COLO829 (cell line): ENCODE measurements at places on chromosomes 4 and X.

DNA sequence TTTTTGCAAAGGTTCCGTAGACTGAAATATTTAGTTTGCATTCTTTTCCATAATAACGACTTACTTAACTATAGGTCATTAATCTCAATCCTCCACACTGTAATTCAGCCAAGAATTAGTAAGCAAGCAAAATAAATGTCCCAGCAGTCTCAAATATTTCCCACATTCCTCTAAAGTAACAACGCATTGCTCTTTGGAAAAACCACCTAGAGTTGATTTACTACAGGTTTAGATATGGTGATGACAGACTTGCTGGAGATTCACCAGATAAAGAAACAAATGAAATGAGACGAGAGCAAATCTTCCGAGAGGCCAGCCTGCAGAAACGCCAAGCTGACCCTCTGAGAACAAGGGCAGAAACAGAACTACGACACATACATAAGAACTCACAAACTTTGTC is 28.9 kb downstream of the TENM3 start:
- no peak for DNase-seq

- no peak for DNase-seq
Measured at GRCh38 chr4:2483237-2483636, 14.3 kb downstream of the RNF4 start.

DNA sequence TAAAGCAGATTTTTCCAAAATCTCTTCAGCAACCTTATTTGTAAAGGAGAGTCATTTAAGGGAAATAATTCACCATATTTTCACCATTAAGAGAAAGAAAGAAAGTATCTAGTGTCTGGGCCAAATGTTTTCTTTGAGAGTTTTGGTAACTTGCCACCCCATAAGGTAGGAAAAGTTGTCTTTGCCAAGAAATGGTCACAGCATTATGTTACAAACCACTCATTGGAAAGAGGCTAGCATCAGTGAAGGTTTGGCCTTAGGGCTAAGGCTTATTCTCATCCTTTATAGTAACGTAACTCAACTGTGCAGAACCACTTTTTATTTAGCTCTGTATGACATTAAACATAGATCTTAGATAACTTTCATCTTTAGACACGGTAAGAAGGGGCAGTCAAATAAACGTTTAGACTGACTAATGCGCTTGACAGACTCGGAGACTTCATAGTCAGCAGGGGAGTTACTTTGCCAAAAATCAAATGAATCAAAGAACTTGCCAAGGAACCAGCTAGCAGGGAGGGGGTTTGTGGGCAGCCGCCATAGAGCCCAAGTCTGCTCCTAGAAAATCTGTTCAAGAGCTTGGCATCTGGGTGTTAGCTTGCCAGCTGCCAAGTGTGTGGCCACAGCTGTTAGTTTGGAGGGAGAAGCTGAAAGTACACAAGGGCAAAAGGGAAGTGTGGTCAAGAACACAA is 182.8 kb upstream of the GRID2 start:
- no peak for DNase-seq

GRCh38 chrX:110442635-110443034 is 84.0 kb downstream of the RTL9 start:
- peak; percentile 82 for DNase-seq

- DNase-seq, result no peak
Measured at GRCh38 chr4:12173496-12173895, 744.8 kb upstream of the HS3ST1 start.

GRCh38 chr4:20418861-20419451 is 167.3 kb downstream of the SLIT2 start:
- peak; percentile 18 for DNase-seq

GRCh38 chr4:75340561-75340960 is 173.6 kb downstream of the RCHY1 start:
- no peak for DNase-seq

- DNase-seq, result no peak
Measured at GRCh38 chr4:30714408-30715031, 5.6 kb upstream of the PCDH7 start.

DNA sequence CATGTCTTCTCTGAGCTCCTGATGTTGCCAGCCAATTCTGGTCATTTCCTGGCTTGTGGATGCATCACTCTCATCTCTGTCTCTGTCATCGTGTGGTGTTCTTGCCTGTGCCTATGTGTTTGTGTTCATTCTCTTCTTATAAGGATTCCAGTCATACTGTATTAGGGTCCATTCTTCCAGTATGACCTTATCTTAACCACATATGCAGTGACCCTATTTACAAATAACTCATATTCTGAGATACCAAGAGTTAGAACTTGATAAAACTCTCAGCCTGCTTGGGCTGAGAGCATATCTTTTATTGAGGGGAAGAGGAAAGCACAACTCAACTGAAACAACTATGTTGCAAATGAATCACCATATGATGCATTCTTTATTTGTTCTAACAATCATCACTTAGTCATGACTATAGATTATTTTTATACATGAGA is 189.0 kb upstream of the ANXA10 start:
- no peak for DNase-seq

GRCh38 chr4:10305816-10306215 is 151.4 kb downstream of the ZNF518B start:
- peak; percentile 24 for DNase-seq

GRCh38 chr4:31585503-31585902 is 865.3 kb downstream of the PCDH7 start:
- no peak for DNase-seq

DNA sequence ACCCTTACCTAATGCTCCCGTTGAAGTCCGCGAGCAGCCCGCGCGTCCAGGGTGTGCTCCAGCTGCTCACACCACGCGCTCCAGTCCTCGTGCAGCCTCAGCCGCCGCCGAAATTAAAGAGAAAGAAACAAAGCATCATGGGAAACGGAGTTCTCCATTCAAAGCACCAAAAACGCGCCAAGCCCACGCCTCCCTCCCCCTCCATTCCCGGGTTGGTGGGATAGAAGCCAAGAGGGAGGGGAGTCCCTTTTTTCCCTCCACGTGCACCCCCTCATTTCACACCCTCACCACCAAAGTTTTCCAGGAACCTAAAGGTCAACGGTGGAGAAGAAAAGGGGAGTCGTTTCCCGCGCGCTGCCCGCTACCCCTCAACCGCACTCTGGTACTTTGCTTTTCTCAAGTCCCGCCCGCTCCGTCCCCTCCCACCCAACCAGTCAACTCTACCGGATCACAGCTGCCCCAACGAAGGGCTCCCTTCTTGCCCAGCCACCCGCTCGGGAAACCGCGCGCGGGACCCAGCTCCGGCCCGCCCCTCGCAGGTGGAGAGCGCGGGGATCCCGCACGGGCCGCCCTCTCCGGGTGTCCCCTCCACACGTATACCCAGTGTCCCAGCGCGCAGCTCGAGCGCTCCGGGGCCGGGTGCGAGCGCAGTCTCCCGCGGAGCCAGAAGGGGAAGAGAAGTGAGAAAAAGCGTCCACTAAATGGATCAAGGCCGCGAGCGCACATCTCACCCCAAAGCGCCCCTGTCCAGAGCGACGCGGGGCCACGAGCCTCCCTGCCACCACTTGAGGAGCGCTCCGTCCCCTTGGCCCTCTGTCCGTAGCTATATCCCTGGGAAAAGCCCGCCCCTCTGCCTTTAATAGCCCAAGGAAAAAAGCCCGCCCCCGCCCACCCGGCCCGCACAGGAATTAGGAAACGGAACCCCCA is 65.1 kb upstream of the CCDC160 start:
- DNase-seq, result no peak

- no peak for DNase-seq
Measured at GRCh38 chr4:119663160-119663788, 34.7 kb upstream of the PDE5A start.

- peak; percentile 51 for DNase-seq
Measured at GRCh38 chrX:118603981-118604380, 108.4 kb downstream of the DOCK11 start.

- DNase-seq, result no peak
Measured at GRCh38 chr4:113588895-113589668, 172.5 kb downstream of the CAMK2D start.

- DNase-seq, result no peak
Measured at GRCh38 chrX:69070949-69071650, 94.2 kb downstream of the PJA1 start.

- DNase-seq, result no peak
Measured at GRCh38 chrX:38890326-38890725, 89.1 kb downstream of the MID1IP1 start.

- no peak for DNase-seq
Measured at GRCh38 chr4:112517911-112518310, 1.9 kb upstream of the NEUROG2 start.

GRCh38 chrX:50448565-50448964 is 22.1 kb downstream of the DGKK start:
- peak; percentile 32 for DNase-seq

DNA sequence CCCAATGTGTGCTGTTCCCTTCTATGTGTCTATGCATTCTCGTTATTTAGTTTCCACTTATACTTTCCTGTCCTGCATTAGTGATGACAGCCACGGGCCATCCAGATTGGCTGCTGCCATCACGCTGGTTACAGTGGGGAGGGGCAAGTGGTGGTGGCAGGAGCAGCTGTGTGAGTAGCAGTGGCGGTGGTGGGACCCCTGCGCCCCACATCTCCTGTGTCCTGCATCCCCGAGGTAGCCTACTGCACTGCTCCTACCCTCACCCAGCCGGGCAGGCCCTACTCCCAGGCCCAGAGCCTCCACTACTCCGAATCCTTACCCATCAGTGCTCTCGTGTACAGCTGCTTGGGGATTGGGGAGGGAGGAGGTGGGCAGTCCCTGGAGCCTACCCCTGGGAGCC is 798.7 kb upstream of the AGA start:
- DNase-seq, result no peak

DNA sequence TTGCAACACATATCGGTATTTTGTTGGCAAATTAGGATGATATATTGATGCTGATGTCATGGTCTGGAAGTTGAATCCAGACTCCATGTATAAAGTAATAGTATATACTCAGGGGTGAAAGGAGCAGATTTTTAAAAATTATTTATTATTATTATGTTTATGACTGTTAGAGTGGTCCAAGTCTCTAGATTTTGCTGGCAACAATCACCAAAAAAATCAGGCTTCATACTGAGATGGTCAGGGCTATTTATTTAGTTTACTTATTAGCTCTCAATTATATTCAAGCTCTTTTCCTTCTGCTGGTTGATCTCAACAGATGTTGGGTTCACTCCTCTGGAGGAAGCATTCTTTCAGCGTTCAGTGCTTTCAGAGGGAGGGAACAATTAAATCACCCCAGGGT is 73.9 kb upstream of the VCX3B start:
- no peak for DNase-seq

- DNase-seq, result no peak
Measured at GRCh38 chr4:157700898-157701694, 471.7 kb downstream of the GASK1B start.

GRCh38 chr4:156146571-156146970 is 192.9 kb upstream of the CTSO start:
- peak; percentile 77 for DNase-seq

DNA sequence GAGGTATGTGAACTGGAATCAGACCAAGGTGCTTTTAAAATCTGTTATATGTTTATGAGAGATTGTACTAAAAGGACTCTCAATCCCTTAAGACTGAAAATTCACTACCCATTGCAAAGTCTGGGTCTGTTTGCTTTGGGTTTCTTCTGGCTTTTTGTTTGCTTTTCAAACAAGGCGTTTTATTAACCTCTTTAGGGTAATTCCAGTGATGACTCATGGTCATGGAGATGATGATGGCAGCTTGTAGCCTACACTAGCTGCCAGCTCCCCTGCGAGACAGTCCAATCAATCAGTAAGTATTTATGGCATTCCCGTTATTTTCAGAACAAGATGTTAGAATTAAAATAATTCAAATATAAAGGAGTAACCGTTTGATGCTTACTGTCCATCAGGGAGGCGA is 643.8 kb upstream of the FTHL17 start:
- peak; percentile 1 for DNase-seq

DNA sequence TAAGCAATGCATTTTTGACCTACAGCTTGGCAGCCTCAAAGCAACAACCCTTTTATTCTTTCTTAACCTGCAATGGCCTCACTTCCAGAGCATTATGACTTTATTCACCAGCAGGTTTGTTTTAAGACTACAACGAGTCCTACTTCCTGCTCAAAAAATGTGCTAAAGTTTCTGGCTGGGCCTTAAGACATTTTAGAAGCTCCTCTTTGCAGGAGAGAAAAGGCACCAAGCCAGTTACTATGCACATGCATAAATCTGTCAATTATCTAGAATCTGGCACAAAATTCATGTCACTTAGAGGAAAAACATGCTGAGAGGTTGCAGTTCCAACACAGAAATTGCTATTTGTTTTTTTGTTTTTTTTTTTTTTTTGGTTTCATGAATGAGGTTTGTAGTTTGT is 223.0 kb upstream of the EPHA5 start:
- DNase-seq, result no peak

DNA sequence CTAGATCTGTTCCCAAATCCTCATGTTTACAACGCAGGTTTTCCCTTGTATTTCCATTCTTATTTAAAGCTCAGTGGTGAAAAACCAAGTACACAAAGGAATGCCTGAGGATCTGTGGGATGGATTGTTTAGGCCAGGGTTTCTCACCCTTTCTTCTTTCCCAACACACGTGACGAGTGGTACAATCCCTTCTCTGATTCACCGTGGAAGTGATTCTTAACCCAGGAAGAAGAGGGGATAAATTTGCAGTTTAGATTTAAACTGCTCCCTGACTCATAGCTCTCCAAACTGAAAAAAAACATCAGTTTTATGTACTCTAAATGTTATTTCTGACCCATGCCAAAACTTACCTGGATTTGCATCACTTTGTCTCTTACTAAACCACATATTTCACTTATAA is 17.0 kb downstream of the PAQR3 start:
- no peak for DNase-seq

GRCh38 chr4:21819086-21819485 is 129.5 kb downstream of the KCNIP4 start:
- no peak for DNase-seq

DNA sequence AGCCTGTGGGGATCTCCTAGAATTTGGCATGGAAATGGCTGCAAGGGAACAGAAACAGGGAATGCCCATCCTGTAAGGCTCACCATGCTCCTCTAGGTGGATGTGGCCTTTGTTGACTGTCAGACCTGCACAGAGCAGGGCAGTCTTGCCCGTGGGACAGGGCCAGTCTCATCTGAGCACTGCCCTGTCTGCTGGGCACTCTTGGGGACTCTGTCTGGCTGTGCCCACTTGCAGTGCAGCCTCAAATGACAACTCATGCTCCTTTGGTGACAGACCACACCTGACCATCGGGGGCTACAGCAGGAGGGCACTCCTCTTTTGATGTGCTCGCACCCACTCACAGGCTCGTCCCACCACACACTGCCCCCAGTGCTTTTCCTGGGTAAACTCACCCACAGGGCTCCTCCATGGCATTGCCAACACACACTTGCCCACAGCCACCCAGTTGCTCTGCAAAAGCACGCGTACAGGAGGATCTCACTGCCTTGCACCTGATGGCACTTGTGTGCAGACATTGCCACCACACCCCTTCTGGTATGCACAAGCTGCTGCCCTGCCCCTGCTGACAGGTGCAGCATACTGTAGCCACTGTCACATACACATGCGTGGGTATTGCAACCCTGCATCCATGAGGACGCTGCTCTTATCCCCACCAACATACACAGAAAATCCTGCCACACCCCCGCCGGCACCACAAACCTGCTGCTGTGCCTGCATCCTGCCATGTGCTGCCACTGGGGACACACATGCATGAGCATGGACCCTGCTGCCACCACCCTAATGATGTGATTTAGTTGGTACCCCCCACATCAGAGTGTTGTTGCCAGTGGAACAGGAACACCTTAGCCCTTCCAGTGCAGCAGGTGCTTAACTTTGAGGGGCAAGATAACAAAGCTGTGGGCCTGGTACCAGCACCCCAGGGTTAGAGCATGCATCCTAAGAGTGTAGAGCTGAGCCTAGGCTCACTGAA is 100.1 kb upstream of the ARHGEF9 start:
- no peak for DNase-seq

GRCh38 chr4:67894659-67895058 is 10.9 kb upstream of the TMPRSS11D start:
- DNase-seq, result no peak
